Activated gamma-delta T cell treated with Interleukin-2 at 50 U/mL for 16 hours (primary cell): ENCODE measurements at places on chromosomes 6 and 20.

- no peak for DNase-seq
Measured at GRCh38 chr20:57428324-57429158, 37.3 kb downstream of the RBM38 start.

GRCh38 chr20:23159947-23160318, 73.8 kb upstream of the CD93 start:
- no peak for DNase-seq

GRCh38 chr20:2834401-2835110, 5.9 kb downstream of the PCED1A start:
- DNase-seq, result no peak

DNA sequence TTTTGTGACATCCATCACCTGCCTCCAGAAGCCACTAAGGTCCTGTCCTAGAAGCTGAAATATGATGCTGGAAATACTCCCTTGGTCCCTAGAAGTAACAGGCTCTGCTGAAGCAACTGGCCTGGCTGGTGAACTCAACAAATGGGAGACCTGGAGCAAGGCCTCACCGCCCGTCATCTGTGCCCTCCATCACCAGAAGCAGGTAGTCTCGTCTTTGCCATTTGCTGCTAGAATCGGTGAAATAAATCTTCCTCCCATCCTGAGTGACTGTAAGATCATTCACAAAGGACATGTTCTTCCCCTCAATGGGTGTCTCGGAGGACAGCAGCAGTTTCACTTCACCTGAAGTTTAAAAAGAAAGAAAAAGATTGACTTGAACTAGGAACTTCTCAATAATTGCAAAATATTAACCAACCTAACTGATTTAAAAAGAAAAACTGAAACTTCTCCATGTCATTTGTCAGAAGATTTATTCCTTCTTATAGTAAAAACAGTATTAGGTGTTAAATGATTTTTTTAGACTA, 21.0 kb downstream of the CST7 start:
- no peak for DNase-seq
